Stimulated activated CD4-positive, alpha-beta T cell treated with anti-CD3 and anti-CD28 coated beads, TNF-alpha, amount 100 ng/mL, for 4 hours (primary cell): ENCODE measurements at places on chromosomes 6 and 20.

GRCh38 chr6:42166444-42167141, 6.6 kb upstream of the GUCA1A start:
- DNase-seq, result peak; percentile 61

- no peak for DNase-seq
Observed at GRCh38 chr20:3923818-3924217, 34.6 kb downstream of the PANK2 start.

GRCh38 chr6:90068264-90068663, 174.0 kb downstream of the GJA10 start:
- no peak for DNase-seq

DNA sequence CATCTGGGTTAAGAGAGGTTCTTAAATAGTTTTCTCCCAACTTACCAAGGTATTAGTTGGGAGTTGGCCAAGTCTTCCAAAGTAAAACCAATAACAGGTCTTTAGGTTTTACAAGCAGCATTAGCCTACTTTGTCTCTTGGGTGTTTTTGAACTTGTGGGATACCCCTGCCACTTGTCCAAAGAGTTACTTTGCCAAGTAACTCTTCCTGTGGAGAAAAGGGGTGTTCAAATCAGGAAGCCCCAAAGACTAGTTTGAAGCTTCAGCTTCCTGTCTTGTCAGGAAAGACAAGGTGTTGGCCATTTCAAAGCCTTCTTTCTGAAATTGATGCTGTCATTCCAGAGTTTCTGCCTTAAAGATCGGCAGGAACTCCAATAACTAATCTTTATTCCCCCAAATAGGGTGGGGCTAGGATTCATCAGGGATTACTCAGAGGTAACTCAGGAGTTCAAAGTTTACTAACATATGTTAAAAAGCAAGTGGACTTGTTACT, 822 bp downstream of the RAB22A start:
- no peak for DNase-seq

GRCh38 chr20:63778857-63779256, 39.3 kb downstream of the SLC2A4RG start:
- no peak for DNase-seq

DNA sequence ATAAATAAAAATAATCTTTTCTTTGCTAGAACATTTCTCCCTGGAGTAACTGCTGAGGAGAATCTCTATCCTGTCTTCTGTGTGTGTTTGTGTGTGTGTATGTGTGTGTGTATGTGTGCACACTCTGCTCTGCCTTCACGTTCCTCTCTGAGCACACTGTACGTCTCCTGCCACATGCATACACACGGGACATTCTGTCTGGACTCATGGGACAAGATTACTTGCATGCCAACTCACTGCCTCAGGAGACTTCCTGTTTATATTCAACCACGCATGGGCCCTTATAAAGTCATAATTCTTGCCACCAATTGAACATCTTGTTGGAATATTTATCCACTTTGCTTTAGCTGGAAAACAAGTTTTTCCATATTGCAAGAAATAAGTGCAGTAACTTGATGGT, 930.6 kb downstream of the KIF16B start:
- DNase-seq, result no peak

- DNase-seq, result no peak
Observed at GRCh38 chr20:15236812-15237211, 899.4 kb upstream of the FLRT3 start.

DNA sequence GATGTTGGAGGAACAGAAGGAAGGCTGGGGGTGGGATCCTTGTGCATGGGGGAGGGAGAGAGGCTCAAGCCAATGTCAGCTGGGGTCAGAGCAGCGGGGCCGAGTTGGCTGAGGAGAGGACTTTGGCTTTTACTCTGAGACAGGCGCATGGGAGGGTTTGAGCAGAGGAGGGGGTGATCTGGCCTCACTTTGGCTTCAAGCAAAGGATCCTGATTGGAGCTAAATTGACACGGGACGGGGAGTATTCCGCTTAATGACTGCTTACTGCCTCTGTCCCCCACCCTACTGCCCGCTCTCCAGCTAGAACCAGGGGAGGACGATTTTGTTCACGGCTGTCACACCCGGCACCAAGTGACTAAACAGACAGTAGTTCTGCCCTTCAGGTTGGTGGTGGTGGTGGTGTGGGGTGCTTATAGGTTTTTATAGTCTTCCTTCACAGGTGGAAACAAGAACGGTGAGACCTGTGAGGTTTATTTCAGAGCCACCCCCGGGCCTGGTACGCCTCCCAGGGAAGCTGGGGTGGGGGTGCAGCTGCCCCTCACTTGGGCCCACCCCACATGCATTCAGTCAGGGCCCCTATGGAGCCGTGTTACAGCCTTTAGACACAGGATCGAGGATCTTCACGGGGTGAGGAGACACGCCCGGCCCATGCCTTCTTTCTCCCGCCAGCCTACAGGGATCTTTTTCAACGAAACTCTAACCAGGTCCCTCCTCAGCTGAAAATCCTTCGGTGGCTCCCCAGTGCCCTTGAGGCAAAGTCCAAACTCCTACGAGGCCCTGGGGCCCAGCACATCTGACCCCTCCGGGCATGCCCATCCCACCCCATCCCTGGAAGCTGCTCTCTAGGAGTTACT, 1.3 kb upstream of the SNAI1 start:
- DNase-seq, result no peak

GRCh38 chr6:47303342-47303741, 6.4 kb downstream of the TNFRSF21 start:
- no peak for DNase-seq

GRCh38 chr6:26327450-26328264, 37.3 kb upstream of the BTN3A2 start:
- no peak for DNase-seq

DNA sequence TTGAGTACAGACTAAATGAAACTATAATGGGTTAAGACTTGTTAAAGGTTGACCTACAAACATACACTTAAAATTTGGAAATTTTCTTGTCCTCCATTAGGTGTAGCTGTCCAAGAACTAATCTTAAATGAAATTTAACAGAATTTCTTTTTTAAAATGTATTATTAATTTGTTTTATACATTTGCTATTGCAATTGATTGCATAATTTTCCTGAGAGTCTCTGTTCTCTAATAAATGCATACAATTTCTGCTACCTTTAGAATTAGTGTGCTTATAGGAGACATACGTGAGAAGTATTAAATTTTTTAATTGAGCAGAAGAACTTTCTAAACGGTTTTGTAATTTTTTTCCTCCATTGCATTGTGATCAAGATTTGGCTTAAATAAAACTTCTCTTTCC, 1.5 kb downstream of the FAM135A start:
- DNase-seq, result no peak

- DNase-seq, result no peak
Observed at GRCh38 chr20:48739395-48740291, 88.2 kb downstream of the PREX1 start.

- DNase-seq, result no peak
Observed at GRCh38 chr6:149766156-149766769, 16.7 kb downstream of the PCMT1 start.

DNA sequence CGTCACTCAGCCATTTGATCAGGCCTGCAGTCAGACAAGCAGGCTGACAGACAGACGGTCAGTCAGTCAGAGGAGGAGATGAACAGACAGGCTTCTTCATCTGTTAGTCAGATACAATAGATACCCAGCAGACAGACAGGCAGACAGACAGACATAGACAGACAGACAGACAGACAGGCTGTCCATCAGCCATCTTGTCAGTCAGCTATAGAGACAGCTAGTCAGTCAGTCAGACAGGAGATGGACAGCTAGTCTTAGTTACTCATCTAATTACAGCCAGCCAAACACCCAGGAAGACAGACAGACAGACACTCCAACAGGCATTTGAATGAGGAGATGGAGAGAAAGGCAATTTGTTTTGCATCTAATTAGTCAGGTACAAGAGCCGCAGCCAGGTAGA, 36.4 kb downstream of the KCNB1 start:
- no peak for DNase-seq

DNA sequence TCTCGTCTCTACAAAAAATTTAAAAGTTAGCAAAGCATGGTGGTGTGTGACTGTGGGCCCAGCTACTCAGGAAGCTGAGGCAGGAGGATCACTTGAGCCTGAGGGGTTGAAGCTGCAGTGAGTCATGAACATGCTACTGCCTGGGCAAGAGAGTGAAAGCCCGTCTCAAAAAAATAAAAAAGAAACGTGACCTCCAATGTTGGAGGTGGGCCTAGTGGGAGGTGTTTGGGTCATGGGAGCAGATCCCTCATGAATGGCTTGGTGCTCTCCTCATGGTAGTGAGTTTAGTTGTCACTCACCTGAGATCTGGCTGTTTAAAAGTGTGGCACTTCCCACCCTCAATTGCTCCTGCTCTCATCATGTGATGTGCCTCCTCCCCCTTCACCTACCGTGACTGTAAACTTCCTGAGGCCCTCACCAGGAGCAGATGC, 24.3 kb downstream of the RBL1 start:
- peak; percentile 16 for DNase-seq

GRCh38 chr6:34934516-34934915, 45.5 kb downstream of the ANKS1A start:
- no peak for DNase-seq

DNA sequence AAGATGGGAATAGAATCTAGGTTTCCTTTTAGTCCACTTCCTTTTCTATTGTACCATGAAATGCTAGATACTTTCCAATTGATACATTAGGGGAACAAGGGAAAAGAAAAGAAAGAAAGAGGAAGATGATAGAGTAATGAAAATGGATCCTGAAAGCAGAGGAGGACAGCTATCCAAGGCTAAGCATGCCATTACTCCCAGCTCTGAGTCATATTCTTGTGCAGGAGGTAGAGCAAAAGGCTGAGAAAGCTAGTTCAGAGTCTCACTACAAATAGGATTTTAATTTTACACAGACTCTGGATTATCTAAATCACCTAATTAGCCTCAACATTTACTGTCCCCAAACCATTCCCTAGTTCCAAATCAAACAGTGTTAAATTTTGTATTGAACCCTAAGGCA, 23.6 kb downstream of the RWDD2A start:
- no peak for DNase-seq

GRCh38 chr20:57436223-57436545, 45.0 kb downstream of the RBM38 start:
- no peak for DNase-seq

DNA sequence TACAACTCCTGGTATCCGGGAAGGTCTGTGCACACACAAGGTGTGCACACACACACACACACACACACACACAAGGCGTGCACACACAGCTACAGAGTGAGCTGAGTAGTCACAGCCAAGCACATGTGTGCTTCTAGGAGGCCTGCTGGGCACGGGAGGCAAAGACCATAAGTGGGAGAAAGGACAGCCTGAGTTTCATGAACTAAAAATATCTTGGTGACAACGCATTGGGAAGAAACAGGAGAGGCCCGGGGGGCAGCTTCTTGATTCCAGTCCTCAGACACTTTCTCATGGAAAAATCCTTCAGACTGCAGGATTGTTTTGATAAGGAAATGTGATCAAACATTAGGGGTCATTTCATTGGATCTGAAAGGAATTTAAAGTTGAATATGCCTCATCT, 2.6 kb downstream of the TRAF3IP2 start:
- DNase-seq, result no peak

GRCh38 chr20:35263532-35264341, 14.2 kb downstream of the MMP24OS start:
- DNase-seq, result no peak

DNA sequence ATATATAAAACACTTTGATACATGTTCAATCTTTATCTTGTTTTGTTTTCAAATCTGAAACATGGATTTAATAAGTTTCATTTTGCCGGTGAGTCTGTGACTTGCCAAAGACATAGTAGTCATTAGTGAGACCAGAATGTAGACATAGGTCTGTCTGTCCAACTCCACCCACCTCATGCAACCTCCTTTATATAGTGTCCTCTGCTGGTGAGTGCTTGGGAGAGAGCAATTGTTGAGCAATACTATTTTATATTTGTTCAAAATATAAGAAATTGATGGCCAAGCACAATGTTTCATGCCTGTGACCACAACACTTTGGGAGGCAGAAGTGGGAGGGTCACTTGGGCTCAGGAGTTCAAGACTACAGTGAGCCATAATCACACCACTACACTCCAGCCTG, 10.8 kb upstream of the LY86 start:
- no peak for DNase-seq

DNA sequence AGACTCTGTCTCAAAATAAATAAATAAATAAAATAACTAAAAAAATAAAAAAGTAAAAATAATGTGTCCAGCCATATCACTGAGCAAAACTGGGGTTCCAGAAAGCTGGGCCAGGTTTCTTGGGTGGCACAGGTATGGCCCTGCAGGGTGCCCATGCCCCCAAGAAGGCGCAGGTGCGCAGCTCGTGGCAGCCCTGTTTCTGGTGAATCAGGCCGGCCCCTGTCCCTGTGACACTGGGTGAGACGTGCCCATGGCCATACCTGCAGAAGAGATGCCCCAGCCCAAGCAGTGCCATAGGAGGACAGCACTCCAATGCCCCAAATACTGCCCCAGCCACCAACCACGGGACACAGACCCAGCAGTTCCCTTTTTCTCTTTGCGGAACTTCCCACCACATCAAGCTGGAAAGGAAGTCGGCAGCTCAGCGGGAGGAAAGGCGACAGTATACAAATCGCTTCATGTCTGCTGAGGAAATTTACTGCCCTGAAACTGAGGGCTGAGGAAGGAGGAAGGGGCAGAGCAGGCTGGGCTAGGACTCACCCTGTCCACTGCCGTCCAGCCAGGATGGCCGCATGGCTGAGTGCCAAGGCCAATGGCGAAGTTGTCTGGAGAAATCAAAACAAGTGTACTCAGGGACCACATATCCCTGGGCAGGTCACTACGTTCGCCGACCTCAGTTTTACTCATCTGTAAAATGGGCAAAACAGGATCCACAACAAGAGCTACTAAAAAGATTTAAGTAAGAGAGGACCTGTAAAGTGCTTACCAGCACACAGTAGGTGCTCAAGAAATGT, 55.4 kb downstream of the PREX1 start:
- DNase-seq, result no peak

GRCh38 chr6:162921510-162922040, 193.8 kb downstream of the PACRG start:
- DNase-seq, result no peak

- no peak for DNase-seq
Observed at GRCh38 chr6:65999288-65999791, 292.3 kb upstream of the EYS start.

- DNase-seq, result no peak
Observed at GRCh38 chr6:45717027-45717426, 298.6 kb downstream of the CLIC5 start.

GRCh38 chr6:77548190-77548589, 84.9 kb upstream of the HTR1B start:
- no peak for DNase-seq

DNA sequence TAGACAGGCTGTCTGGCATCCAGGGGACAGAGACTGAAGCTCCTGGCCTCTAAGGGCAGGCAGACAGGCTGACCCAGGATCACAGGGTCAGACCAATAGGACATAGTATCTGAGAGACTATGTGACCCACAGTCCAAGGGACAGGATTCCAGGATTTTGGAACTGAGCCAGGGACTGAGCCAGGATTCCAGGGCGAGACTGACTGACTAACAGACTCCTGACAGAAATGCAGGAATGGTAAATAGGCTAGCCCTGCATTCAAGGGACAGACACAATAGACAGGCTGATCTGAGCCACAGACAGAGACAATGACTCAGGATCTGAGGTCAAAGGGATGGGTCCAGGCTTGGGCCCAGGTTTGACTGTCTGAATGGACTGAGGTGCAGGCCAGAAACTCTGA, 19.8 kb downstream of the XKR7 start:
- DNase-seq, result no peak

- no peak for DNase-seq
Observed at GRCh38 chr6:81900616-81901015, 148.1 kb upstream of the TENT5A start.

- no peak for DNase-seq
Observed at GRCh38 chr6:5723841-5724691, 282.7 kb downstream of the NRN1 start.
